Activated naive CD8-positive, alpha-beta T cell treated with anti-CD3 and anti-CD28 coated beads, Interleukin-2, amount 50 U/mL, for 24 hours (primary cell): ENCODE measurements at places on chromosomes 2 and 18.

GRCh38 chr2:168934826-168935225, 33.7 kb downstream of the G6PC2 start:
- H3K27ac ChIP-seq, result no peak overlapping the region
- peaks cover 6% of the 10 kb centered on the region for H3K27me3 ChIP-seq
- no peak for DNase-seq
- no peaks in the 10 kb centered on the region for H3K4me1 ChIP-seq

DNA sequence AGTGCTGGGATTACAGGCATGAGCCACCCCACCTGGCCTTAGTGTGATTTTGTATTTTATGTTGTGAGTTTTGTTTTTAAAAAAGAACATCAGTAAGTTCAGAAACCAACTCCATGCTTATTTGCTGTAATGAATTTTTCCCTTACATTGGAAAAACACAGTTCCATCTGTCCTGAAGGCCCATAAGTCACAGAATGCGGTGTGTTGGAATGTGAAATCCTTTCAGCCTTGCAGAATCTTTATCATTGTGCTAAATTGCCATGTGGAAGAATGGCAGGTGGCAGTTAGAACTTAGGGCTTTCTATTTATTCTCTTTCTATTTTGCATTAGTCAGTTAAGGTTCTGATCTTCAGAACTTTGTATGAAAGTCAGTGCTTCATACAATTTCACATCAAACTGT, 52.6 kb downstream of the NEDD4L start:
- no peaks in the 10 kb centered on the region for H3K4me1 ChIP-seq
- peaks cover 2% of the 10 kb centered on the region for H3K27me3 ChIP-seq
- no peak overlapping the region for H3K27ac ChIP-seq
- H3K36me3 ChIP-seq, result no peaks in the 10 kb centered on the region

DNA sequence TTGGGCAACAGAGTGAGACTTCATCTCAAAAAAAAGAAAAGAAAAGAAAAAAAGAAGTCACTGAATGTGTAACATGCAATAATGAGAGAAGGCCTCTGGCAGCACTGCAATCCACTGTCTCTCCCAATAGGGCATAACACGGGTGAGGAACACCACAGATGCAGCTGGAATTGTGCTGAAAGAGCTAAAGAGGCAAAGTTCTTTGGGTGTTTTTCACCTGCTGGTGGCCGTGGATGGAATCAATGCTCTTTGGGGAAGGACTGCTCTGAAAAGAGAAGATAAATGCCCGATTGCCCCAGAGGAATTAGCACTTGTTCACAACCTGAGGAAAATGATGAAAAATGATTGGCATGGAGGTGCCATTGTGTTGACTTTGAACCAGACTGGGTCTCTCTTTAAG, 31.0 kb upstream of the CYBRD1 start:
- DNase-seq, result no peak
- H3K27me3 ChIP-seq, result no peaks in the 10 kb centered on the region
- peaks cover 19% of the 10 kb centered on the region for H3K36me3 ChIP-seq
- no peak overlapping the region for H3K27ac ChIP-seq

DNA sequence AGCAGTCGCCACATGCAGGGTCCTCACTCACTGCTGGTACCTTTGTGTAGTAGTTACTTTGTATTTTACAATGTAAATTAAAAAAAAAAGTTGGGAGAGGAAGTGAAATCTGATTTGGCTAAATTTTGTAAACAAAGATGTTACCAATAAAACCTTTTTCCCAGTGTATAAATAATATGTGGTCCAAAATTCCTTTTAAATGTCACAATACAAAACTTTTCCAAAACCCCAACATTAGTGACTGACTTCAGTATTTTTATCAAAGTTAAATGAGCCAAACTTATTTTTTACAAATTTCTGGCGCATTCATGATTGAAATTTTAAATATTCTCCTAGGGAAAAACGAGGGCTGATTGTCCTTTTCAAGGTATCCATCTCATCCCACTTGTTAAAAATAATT, 239.9 kb downstream of the AGAP1 start:
- H3K36me3 ChIP-seq, result no peaks in the 10 kb centered on the region
- DNase-seq, result no peak
- no peaks in the 10 kb centered on the region for H3K4me1 ChIP-seq
- no peak overlapping the region for H3K27ac ChIP-seq
- H3K4me3 ChIP-seq, result no peak overlapping the region

- peaks cover 78% of the 10 kb centered on the region for H3K4me1 ChIP-seq
- no peak for DNase-seq
- no peak overlapping the region for H3K27ac ChIP-seq
- peaks cover 4% of the 10 kb centered on the region for H3K27me3 ChIP-seq
- H3K36me3 ChIP-seq, result peaks cover 2% of the 10 kb centered on the region
- no peak overlapping the region for H3K4me3 ChIP-seq
Measured at GRCh38 chr2:230983566-230983965, 12.4 kb upstream of the SPATA3 start.
